ENCODE measurements at places on chromosomes 1 and 21.

DNA sequence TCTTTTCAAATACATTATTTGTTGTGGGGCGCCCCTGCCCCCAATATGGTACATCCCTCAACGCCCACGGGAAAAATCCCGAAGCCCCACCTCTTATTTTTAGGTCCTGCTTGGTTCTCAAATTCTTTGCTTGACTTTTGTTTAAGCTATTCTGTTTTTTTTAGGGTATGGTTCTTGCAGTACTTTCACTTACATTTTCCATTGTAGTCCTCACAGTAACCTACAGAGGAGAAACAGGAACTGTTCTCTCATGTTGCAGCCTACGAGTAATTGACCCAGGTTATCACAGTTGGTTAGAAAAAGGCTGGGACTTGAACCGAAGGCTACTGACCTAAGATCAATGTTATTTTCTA, 697 bp upstream of the C21orf91 start:
- peak; percentile 19 for DNase-seq

GRCh38 chr1:159839116-159839849, 12.6 kb downstream of the SLAMF8 start:
- DNase-seq, result no peak

DNA sequence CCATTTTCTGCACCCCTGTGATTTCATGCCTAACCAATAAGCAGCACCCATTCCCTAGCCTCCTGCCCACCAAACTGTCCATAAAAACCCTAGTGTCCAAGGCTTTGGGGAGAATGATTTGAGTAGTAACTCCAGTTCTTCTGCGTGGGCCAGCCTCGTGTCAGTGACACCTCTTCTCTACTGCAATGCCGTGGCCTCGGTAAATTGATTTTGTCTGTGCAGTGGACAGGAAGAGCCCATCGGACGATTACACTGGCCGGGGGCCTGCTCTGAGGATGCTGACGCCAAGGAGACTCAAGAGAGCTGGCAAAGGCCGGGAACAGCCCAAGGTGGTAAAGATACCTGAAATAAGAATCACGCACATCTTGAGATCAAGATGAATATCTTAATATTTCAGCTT, 29.3 kb downstream of the RSPH1 start:
- DNase-seq, result no peak

DNA sequence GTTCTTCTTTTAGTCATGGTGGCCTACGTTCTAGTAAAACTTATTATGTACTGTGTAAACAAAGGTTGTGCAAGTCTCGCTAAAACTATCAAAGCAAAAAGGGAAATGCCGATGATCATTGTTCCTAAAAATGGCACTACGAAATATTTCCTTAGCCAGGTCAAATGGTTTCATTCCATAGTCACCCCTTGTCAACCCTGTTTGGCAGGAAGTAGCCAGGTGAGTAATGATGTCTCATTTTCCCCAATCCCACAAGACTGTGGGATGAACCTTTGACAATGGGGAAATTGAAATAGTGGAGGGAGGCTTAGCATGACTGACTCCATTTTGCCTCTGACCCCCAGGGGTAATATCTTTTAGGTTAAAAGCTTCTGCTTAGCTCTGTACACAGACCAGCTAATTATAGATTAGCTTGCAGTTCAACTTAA, 5.6 kb upstream of the REN start:
- no peak for DNase-seq

- DNase-seq, result no peak
Measured at GRCh38 chr1:84181350-84182005, 37.4 kb downstream of the PRKACB start.

GRCh38 chr1:157996433-157996832, 3.0 kb downstream of the KIRREL1 start:
- DNase-seq, result no peak

DNA sequence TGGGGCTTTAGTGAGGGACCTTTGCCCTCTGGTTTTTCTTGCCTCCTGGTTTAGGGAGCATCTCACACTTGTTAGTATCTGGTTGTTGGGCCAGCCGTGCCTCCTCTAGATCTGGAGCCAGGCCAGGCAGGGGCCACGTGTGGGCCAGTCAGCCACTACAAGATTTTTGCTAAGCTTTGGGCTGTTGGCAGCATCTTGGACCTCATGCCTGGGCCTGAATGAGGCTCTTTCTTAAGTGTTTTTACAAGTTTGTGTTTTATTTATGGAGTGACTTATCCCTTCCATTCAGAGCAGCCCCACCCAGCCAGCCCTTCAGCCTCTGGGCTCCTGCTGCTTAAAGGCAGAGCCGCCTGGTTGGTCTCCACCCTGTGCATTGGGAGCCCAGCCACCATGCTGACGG, 1.6 kb upstream of the SH3BGRL3 start:
- no peak for DNase-seq

- no peak for DNase-seq
Measured at GRCh38 chr1:41880261-41880660, 38.5 kb downstream of the HIVEP3 start.

GRCh38 chr1:30358500-30358899, 364.9 kb downstream of the MATN1 start:
- no peak for DNase-seq

DNA sequence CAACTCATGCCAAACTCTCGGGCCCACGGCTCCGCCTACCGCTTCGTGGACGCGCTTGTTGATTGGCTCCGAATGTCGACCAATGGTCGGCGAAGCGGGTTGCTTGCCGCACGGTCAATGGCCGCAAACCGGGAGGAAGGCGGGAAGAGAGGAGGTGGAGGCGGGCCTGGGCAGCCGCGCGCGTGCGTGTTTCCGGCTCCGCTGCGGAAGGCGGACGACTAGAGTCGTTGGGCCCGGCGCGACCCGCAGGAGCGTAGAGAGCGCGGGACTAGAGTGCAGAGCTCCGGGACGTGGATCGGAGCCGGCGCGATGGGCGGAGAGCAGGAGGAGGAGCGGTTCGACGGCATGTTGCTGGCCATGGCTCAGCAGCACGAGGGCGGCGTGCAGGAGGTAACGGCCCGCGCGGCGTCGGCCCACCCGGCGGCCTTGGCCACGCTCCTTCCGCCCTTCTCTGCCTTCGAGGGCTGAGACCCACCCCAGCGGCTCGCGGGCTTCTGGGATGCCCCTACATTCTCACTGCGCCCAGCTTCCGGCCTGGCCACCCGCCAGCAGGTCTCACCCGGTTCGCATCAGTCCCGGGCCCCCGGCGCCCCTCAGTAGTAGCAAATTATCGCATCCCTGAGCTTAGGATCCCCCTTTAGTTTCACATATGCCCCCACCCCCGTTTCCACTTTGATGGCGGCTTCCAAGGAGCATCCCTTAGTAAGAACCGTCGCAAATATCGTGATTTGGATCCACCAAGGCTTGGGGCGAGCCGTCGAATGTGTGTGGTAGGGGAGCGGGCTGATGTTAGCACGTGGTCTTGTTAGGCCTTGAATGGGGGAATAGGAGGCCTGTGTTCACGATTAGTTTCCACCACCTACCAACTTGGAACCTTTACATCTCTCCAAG, at the start of gene NUDC:
Gene NUDC (plus strand): TSS at position 204 of the 891 bp plus-strand sequence. CDS start 106 bp downstream, at position 310.
- peak; percentile 97 for DNase-seq

DNA sequence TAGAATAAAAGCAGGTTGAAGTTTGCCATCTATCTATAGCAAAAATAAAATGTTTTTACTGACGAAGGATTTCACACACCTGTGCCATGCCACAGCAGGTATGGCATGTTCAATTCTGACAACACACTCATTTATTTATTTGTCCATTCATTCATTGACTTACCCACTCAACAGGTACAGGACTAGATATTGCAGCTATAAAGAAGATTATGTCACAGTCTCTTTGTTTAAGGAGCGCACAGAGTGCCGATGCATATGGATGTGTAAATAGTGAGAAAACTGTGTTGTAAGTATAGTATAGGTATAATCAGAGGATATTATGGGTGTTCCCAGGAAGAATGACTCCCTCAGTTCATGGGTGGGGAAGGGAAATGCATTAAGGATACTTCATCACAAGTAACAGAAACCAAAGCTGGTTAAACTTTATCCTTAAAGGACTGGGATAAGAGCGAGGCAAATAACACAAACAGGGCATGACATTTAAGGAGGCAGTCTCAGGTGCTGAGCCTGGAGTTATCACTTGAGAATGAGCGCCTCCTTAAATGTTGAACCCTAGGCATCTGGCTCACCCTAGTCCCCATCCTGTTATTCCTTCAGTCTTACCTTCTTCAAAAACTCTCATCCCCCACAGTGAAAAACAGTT, 7.9 kb upstream of the ZRANB2 start:
- no peak for DNase-seq

- no peak for DNase-seq
Measured at GRCh38 chr1:210797422-210797821, 336.5 kb downstream of the KCNH1 start.

- peak; percentile 30 for DNase-seq
Measured at GRCh38 chr1:19250629-19251304, 557 bp downstream of the EMC1 start.

DNA sequence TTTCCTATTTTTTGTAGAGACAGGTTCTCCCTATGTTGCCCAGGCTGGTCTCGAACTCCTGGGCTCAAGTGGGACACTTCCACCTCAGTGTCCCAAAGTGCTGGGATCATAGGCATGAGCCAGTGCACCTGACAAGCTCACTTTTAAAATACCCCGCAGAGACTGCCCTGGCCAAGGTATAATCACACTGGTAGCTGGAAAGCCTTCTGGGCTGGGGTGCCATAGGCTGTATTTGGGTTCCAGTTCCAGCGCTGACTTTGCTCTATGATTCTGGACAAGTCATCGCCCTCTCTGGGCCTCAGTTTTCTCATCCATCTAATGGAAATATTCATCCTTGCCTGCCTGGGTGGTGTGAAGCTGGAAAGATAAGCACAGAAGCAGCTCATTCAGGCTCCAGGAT, 10.4 kb downstream of the LDLRAD1 start:
- no peak for DNase-seq

GRCh38 chr1:87826681-87827251, 498.1 kb downstream of the LMO4 start:
- DNase-seq, result no peak

GRCh38 chr1:189659731-189660130, 817.9 kb downstream of the BRINP3 start:
- DNase-seq, result no peak

DNA sequence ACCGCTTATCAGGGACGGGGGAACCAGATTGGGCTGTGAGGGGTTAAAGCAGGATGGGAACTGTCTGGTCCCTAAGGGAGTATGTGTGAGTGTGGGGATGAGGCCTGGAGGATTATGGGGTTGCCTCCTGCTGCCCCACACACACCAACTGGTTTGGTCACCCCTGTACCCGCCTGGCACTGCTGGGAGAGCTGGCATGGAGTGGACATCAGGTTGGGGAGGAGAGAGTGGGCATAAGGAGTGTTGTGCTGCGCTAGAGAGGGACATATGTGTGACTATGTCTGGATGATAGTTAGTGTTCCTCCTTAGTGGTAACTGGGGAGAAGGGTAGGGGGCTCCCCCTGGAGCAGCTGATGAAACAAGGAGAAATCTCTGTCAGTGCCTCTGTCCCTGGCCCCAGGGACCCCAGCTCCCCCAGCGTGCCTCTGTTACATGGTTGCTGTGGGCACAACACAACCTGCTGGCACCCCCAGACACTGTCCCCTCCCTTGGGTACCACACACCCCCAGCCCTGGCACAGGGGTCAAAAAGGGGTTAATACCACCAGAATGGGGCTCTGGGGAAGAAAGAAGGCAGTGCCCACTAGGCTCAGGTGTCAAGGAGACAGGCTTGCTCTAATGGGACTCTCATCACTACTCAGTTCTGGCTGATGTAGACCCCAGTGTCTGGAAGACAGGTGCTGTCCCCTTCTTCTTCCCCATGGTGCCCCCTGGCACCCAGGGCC, 1.9 kb downstream of the ZBTB7B start:
- DNase-seq, result no peak

DNA sequence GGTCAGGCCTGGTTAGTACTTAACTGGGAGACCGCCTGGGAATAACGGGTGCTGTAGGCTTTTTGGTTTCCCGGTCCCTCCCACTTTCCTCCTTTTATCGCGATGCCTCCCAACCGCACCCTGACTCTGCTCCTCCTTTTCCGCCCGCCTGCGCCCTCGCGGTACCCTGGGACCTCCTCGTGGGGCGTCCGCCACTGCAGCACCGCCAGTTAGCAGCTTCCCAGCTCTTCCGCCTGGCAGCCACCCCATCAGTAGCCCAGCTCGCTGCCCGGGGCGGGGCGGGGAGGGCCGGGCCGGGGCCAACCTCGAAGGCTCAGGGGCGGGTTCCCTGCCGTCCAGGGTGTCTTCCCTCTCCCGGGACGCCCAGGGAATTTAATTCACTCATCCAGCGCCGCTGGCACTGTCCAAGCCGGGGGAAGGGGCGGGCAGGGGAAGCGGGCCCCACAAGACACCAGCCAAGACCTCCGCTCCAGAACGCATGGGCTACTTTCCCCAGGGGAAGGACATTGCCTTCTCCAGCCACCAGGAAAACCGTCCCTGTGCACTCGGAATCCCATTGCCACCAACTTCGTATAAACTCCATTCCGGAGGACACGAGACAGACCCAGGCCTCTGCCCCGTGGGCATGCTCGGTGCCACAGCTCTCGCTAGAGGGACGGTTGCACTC, 2.0 kb upstream of the ZNF678 start:
- no peak for DNase-seq

Measured in HEK293T (cell line).